ENCODE measurements at places on chromosomes 12 and 14.

DNA sequence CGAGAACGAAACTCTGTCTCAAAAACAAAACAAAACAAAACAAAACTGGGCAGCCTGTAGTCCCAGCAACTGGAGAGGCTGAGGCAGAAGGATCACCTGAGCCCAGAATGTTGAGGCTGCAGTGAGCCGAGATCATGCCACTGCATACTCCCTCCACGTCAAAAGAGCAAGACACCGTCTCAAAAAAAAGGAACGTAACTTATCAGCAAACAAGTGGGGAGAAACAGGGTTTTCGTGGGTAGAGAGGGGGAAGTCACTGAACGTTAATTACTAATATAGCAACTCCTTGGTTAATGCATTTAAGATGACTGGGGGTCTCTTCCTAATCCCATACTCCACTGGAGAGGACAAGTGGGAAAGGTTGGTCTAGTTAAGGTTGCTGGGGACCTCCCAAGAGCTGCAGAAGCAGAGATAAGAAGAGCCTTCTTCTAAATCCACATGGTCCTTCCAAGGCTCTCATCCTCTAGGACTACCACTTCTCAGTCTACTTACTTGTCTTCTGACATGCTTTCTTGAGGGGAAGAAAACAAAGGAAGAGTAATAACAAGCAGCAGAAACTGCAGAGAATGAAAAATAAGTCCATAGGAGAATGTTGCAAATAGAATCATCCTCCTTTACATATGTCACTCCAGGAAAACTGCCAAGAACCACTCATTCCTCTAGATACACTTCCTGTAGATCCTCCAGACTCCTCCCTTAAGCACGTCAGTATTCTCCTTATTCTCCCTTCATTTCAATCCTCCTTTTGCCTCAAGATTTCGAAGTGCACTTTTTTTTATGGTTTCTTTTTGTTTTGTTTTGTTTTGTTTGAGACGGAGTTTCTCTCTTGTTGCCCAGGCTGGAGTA lies 5.8 kb downstream of the NUMB start:
- no peak for DNase-seq
- peak overlapping the region; percentile 26 for H3K4me3 ChIP-seq
- no peaks in the 10 kb centered on the region for H3K27me3 ChIP-seq
- peaks cover 2% of the 10 kb centered on the region for H3K36me3 ChIP-seq

GRCh38 chr14:52446355-52446754 lies 106.0 kb downstream of the TXNDC16 start:
- H3K27ac ChIP-seq: no peak overlapping the region
- H3K27me3 ChIP-seq: no peaks in the 10 kb centered on the region
- DNase-seq: no peak
- H3K36me3 ChIP-seq: peaks cover 13% of the 10 kb centered on the region

GRCh38 chr14:54854181-54854580 lies 48.4 kb downstream of the GCH1 start:
- no peak for DNase-seq
- no peak overlapping the region for H3K4me3 ChIP-seq
- no peak overlapping the region for H3K27ac ChIP-seq
- peaks cover 6% of the 10 kb centered on the region for H3K36me3 ChIP-seq

DNA sequence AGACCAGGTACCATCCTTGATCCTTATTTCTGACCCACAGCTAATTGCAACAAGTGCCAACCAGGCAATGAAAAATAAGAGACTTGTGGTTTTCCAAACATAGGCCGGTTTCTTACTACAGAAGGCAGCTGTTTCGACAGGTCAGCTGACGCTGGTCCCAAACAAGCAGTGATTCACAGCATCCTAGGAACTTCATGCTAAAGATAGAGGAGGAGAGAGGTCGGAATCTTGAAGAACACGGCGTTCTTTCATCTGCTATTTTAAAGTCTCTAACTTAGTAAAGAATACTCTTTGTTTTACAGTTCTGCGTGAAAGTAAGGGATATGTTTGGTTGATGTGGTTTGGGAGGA lies 28.1 kb upstream of the ADGRD1 start:
- no peak overlapping the region for H3K4me3 ChIP-seq
- no peak for DNase-seq
- H3K27ac ChIP-seq: no peak overlapping the region
- no peaks in the 10 kb centered on the region for H3K4me1 ChIP-seq
- H3K27me3 ChIP-seq: peaks cover 52% of the 10 kb centered on the region

DNA sequence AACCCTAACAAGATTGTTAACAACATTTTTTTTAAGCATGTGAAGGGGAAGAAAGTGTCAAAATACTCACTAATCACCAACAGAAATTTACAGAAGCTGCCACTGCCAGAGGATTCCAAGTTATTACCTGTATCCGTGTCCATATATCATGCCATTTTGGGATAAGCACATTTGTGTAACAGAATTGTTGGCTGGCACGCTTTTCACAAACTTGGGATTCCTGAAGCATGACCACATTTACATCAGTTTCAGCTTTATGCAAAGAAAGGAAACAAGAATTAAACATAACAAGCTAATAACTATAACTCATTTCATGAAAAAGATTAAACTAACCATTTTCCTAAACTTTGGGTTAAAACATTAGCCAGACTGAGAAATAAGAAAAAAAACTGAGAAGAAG lies 5.9 kb downstream of the NEMP1 start:
- H3K4me3 ChIP-seq: no peak overlapping the region
- peaks cover 12% of the 10 kb centered on the region for H3K36me3 ChIP-seq
- peaks cover 69% of the 10 kb centered on the region for H3K4me1 ChIP-seq
- no peak for DNase-seq
- H3K27me3 ChIP-seq: no peaks in the 10 kb centered on the region
- H3K27ac ChIP-seq: peak overlapping the region; percentile 27

- H3K27ac ChIP-seq: no peak overlapping the region
- no peak overlapping the region for H3K4me3 ChIP-seq
- peaks cover 13% of the 10 kb centered on the region for H3K36me3 ChIP-seq
- no peak for DNase-seq
- H3K27me3 ChIP-seq: no peaks in the 10 kb centered on the region
These were observed 26.1 kb downstream of the KCTD10 start for GRCh38 chr12:109450980-109451379.

GRCh38 chr14:52485350-52485960 lies 66.8 kb downstream of the TXNDC16 start:
- no peak overlapping the region for H3K27ac ChIP-seq
- no peak for DNase-seq
- H3K36me3 ChIP-seq: no peaks in the 10 kb centered on the region
- no peaks in the 10 kb centered on the region for H3K27me3 ChIP-seq
- H3K4me1 ChIP-seq: no peaks in the 10 kb centered on the region

DNA sequence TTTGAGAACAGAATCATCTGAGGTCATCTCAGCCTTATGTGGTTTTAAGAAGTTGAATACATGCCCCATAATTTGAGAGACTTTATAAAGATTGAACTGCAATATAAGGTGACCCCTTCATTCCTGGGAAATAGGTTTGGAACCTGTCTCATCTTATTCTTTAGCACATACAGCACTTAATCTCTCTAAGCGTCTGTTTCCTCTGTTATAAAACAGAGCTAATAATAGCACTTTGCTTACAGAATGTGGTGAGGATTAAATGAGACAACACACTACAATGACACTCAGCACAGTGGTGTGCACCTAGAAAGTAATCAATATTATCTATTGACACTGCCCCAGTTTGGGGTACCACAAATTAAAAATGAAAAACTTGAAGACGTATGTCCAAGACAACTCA lies 102.1 kb downstream of the DUSP6 start:
- H3K27me3 ChIP-seq: no peaks in the 10 kb centered on the region
- no peaks in the 10 kb centered on the region for H3K36me3 ChIP-seq
- peak overlapping the region; percentile 63 for H3K27ac ChIP-seq
- H3K4me3 ChIP-seq: peak overlapping the region; percentile 71

- H3K36me3 ChIP-seq: peaks cover 2% of the 10 kb centered on the region
- peaks cover 19% of the 10 kb centered on the region for H3K27me3 ChIP-seq
- H3K4me3 ChIP-seq: no peak overlapping the region
- no peak for DNase-seq
- no peak overlapping the region for H3K27ac ChIP-seq
These were observed 106.2 kb downstream of the NT5DC3 start for GRCh38 chr12:103734863-103735262.

DNA sequence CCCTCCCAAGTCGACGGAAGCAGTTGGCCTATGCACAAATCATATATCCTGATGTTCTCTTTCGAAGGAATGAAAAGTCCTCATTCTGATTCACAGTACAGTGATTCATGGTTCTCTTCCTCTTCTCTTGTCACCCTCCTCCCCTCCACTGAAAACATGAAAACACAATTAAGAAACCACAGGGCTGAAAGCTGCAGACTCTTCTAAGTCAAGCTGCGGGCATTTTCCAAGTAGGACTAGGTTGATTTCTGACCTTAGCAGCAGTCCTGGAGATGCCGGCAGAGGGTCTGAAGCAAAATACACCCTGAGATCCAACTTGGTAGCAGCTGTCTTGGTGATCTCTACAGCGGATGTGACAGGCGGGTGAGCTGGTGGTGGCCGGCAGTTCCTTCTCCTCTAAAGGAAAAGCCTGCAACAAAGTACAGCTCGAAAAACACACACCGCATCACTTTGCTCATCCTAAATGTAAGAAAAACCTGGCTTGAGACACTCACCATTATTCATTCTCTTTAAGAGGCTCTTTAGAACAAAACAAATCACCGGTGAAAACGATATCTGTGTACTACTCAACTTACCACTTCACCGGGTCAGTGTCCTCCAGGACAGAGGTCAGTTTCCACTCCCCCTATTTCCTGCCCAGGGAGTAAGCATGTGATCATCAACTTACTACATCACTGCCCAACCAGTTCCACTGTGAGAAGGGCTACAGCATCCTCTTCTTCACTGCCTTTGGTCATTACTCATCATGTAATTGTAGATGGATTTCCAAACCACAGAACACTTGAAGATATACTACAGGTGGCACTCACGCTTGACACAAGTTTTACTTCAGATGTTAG lies 6.0 kb downstream of the TMCC3 start:
- peak overlapping the region; percentile 66 for H3K4me3 ChIP-seq
- peak; percentile 22 for DNase-seq
- H3K27me3 ChIP-seq: peaks cover 69% of the 10 kb centered on the region
- peak overlapping the region; percentile 39 for H3K27ac ChIP-seq

DNA sequence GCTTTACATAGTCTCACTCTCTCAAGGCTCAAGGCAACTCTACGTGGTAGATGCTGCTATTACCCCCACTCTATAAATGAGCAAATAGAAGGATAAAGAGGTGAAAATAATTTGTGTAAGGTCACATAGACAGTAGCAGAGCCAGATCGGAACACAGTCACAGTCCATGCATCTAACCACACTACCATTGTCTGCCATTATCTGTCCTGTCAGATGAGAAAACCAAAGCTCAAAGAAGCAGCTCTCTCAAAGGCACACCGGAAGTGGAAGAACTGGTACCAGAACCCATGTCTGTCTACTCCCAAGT lies 134.4 kb upstream of the NUDT4 start:
- peak overlapping the region; percentile 13 for H3K4me3 ChIP-seq
- H3K36me3 ChIP-seq: peaks cover 7% of the 10 kb centered on the region
- H3K27ac ChIP-seq: no peak overlapping the region
- peaks cover 42% of the 10 kb centered on the region for H3K4me1 ChIP-seq
- no peak for DNase-seq

DNA sequence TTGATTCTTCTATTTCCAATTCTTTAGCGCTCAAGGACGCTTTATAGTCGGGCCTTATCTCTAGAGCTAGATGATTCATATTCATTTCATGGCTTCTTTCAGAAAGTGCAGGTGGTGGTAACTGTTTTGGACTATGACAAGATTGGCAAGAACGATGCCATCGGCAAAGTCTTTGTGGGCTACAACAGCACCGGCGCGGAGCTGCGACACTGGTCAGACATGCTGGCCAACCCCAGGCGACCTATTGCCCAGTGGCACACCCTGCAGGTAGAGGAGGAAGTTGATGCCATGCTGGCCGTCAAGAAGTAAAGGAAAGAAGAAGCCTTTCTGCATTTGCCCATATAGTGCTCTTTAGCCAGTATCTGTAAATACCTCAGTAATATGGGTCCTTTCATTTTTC lies 241.9 kb downstream of the PAWR start:
- no peak overlapping the region for H3K27ac ChIP-seq
- H3K36me3 ChIP-seq: no peaks in the 10 kb centered on the region
- no peaks in the 10 kb centered on the region for H3K4me1 ChIP-seq

GRCh38 chr14:103207388-103208072 lies 84.3 kb downstream of the TNFAIP2 start:
- peaks cover 28% of the 10 kb centered on the region for H3K27me3 ChIP-seq
- H3K27ac ChIP-seq: no peak overlapping the region
- H3K36me3 ChIP-seq: peaks cover 16% of the 10 kb centered on the region

DNA sequence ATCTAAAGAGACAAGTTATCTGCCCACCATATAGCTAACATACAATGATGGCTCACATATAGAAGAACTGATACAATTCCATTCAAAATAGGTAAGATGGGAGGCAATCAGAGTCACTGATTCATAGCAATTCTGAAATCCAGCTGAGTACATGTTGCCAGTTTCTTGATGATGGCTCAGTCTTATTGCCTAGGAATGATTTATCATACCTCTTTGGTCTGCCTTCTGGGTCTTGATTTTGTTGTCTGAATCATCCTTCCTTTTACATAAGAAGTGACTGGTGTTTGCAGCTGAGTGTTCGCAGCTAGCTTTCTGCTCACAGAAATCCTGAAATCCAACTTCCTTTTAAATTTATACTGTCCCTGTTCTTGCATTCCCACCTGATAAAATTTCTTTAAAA lies 463.2 kb upstream of the MGAT4C start:
- no peak overlapping the region for H3K27ac ChIP-seq
- no peaks in the 10 kb centered on the region for H3K4me1 ChIP-seq
- DNase-seq: no peak

DNA sequence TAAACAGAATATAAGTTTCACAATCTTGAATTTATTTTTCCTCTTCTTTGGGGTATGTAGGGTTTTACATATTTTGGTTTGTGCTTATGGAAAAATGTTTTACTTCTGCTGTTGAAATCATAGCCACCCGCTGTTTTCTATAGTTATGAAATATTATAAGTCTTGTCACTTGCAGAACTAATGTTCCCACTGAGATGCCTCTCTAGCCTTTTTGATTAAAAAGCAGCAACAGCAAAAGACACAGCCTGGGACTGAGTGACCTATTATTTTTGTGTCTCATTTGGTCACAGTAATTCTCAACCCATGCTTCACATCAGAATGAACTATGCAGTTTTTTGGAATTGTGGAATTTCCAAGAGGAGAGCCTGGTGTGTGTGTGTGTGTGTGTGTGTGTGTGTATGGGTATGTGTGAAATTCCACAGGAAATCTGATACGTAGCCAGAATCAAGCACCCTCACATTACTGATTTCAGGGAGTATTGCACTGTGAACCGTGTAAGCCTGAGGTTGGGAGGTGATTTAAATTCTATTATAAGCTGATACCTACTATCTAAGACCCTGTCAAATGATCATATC lies 55.7 kb upstream of the FRMD6 start:
- H3K27ac ChIP-seq: no peak overlapping the region
- H3K36me3 ChIP-seq: no peaks in the 10 kb centered on the region
- DNase-seq: no peak
- H3K27me3 ChIP-seq: peaks cover 7% of the 10 kb centered on the region
- no peak overlapping the region for H3K4me3 ChIP-seq

- peak; percentile 15 for DNase-seq
- H3K36me3 ChIP-seq: no peaks in the 10 kb centered on the region
- H3K27ac ChIP-seq: peak overlapping the region; percentile 29
- no peaks in the 10 kb centered on the region for H3K27me3 ChIP-seq
- H3K4me1 ChIP-seq: peaks cover 35% of the 10 kb centered on the region
These were observed 3.3 kb upstream of the KRT79 start for GRCh38 chr12:52837413-52837741.
